ENCODE measurements at places on chromosomes 16 and 17.

- DNase-seq = no peak
Measured at GRCh38 chr16:56774016-56774680, 44.2 kb downstream of the NUP93 start.

DNA sequence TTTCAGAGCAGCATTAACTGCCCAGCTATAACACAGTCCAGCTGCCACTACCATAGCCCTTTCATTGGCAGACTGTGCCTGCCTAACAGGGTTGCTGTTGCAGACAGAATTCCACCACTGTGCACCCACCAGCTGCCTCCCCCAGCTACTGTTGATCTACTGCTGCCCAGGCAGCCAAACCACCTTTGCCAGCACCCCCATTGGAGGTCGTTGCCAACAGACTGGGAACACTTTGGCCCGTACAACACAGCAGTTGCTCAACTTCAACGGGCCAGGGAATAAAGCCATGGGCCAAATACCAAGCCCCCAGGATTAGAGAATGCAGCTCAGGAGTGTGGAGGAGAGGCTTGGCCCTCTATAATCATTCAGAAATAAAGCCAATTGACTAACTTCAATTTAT is 473.6 kb downstream of the CDH11 start:
- DNase-seq = no peak

- peak; percentile 69 for DNase-seq
Measured at GRCh38 chr17:6107791-6108190, 37.6 kb downstream of the WSCD1 start.

DNA sequence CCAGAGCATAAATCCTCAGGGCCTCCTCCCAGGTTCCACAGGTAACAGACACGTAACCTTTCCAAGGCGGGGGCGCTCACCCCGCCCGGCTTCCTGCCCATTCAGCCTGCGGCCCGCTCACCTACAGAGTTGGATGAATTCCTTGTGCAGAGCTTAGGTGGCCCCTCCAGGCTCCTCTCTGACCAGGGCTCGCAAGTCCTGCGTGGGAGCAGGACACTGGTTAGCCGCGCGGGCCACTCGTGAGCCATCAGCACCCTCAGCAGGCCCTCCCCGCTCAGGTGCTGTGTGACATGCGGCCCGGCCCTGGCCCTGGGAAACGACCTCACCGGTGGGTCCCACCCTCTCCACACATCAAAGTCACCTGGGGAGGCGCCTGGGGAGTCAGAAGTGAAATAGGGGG is 528 bp downstream of the TERB1 start:
- no peak for DNase-seq

GRCh38 chr16:1155353-1156054 is 2.6 kb downstream of the CACNA1H start:
- no peak for DNase-seq

GRCh38 chr17:48588528-48588927 is 1.5 kb downstream of the HOXB3 start:
- DNase-seq = no peak

GRCh38 chr17:62937606-62938005 is 28.4 kb upstream of the TANC2 start:
- DNase-seq = no peak

- DNase-seq = no peak
Measured at GRCh38 chr17:59800530-59800942, 92.2 kb downstream of the TUBD1 start.

DNA sequence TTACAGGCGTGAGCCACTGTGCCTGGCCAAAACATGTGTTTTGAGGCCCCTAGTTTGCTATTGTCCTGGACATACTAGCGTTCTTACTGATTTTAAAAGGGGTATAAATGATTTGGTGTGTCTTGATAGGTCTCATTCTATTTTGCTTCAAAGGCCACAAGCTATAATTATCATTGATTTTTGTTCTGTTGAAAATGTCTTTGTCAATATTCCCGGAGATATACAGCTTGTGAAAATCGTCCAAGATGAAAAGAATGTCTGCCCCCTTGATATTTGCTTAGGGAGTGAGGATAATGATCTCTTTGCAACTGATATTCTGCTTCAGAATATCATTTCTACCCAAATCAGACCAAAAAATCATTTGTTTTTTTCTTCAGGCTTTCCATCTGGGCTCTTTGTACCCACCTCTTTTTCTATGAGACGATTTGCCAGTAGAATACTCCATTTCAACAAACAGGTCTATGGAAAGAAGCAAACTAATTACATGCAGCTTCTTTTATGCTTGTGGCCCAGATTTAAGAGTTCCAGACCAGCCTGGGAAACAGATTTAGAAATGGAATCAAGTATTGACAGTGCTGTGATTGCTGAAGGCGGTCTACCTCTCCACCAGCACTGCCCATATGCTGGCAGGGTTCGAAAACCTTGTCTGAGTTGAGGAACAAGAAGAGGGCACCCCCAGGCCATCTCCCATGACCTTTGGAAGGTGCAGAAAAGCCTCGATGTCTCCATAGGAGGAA is 14.1 kb upstream of the ST6GALNAC1 start:
- DNase-seq = no peak

- DNase-seq = peak; percentile 93
Measured at GRCh38 chr17:43546319-43547188, at the start of gene ETV4. TSS of gene ETV4 (minus strand) at chr17:43546340. CDS start at chr17:43545617, 723 bp downstream.

DNA sequence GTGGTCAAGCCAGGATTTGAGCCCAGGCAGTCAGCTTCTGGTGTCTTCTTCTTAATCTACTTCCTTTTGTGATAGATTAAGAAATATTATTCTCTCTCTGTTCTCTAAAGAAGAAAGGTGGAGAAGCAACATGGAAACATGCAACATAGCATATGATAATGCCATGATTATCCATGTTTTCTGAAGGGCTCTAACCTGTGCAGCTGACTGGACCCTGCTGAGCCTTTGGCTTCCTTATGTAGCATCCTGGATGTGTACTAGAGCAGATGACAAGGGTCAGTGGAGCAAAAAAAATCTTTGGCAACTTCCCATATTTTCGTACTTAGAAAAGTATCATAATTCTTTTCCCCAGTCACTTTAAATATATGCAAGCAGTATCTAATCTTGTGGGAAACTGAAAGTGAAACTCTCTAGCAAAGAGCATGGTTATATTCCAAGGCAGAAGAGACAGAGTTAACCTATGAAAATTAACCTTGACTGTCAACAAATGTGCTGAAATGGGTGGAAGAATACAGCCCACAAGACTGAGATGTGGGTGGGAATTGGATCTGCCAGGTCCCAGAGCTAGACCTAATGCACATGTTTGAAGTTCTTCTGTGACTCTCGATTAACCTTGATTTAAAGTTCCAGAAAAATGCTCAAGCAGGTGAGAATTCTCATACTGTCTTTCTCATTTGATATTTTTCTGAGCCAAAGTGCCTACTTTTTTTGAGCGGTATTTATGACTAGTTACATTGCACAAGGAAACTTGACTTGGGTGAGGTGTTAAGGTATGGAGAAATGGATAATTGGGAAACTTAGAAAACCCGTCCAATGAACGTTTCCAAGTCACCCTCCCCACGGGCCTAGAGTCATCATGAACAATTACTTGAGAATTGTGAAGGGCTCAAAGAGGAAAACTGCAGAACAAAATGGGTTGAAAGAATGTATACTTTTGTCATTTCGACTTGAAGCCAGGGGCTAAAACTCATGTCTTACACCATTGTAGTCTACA is 248.6 kb downstream of the FTO start:
- DNase-seq = no peak

DNA sequence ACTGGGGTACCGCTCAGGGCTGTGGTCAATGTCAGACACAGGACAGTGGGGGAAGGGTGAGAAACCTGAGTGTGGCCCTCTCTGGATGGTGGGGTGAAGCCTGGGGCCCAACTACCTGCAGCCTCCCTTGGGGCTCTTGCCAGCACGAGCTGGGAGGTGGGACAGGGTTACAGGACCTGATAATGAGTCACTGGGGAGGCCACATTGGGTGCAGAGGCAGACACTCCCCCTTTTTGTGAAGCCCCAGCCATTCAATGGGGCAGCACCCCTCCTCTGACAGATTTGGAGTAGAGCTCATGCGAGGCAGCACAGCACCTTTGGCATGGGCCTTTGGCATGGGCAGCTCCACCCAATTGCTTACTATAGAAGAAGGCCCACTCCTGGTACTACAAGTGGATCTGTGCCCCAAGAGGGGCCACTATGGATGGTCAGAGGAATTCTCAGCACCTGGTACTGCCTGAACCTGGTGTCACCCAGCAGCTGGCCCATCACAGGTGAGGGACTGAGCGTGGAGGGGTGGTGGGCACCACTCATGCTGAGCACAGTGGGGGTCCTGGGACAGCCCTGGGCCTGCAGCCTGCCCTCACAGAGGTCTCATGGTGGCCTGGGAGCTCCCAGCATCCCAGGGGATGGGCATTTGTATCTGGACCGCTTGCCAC is 45.2 kb upstream of the SMPD3 start:
- DNase-seq = no peak

- no peak for DNase-seq
Measured at GRCh38 chr17:44760474-44761308, 1.9 kb downstream of the ADAM11 start.

DNA sequence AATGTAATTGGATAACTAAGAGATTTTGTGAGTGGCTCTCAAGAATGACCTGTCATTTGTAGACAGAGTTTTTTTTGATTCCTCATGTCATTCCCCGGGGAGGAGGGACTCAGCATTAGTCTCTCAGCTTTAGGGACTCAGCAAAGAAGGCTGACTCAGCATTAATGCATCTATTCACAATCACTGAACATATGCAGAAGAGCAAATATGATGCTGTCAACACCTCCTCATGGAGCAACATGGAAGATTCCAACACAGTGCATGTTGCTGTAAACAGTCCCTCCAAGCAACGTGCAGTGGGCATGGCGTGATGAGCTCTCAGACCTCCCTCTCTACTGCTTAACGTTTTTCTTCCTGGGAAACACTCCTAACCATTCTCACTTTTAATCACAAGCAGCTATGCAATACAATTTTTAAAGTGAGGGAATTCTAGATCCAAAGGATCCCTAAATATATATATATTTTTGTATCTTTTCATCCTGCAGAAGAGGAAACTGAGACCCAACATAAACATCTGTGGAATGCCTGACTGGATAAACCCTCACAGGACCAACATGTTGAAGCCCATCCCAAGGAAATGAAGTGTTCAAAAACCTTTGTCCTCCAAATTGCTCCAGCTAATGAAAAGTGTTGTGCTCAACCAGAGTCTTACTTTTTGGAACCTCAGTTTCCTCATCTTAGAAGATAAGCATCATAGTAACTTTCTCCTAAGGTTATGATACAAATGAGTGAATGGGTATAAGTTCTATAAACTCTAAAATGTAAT is 38.9 kb downstream of the TMEM100 start:
- DNase-seq = no peak

- DNase-seq = peak; percentile 75
Measured at GRCh38 chr17:73645050-73645871, 1.0 kb upstream of the SDK2 start.

DNA sequence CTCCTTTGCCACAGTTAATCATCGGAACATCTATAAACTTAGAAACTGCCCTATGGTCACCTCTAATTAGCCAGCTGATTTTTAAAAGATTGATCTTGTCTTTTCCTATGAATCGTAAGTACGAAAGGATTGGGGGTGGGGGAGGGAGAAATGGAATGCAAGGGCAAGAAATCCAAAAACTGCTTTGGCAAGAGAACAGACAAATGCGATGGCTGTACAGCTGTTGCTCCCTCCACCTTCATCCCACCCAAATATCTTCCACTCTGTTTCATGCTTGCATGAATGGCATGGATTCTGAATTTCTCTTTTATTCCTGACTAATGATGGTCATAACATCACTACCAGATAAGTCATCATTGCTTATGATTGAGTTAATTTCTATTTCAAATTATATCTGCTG is 165.7 kb downstream of the STX8 start:
- no peak for DNase-seq

GRCh38 chr17:79201536-79202227 is 127.1 kb downstream of the ENGASE start:
- no peak for DNase-seq

GRCh38 chr17:67365738-67366192 is 612 bp downstream of the PSMD12 start:
- DNase-seq = no peak

DNA sequence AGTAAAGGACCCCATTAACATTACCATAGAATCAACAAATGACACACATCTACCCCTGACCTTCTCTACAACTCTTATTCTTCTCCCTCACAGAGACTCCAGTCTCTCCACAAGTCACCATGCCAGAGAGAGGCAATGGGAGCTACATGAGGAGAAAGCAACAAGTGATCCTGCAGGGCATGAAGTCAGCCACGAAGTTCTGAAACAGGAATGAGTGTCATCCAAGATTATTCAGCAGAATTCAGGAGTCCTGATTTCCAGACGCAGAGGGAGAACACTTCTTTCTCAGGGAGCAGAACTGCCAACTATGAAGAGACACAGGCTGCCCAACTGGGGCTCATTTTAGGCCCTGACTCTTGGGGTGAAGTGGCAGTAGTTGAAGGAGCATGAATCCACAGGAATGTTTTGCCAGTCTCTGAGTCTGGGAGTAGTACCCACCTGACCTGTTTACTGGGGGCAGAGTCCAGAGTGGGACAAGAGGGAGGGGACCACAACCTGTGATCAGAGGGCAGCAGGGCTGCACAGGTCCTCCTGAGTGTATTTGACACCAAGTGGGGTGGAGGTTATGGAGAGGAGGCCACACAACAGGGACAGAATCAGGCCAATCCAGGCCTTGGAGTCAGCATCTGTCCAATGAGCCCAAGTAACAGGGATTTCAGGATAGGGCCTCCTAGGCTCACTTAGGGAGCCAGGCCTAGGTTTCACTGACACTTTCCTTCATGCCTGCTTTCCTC is 2.4 kb upstream of the MTMR4 start:
- no peak for DNase-seq

GRCh38 chr16:2166263-2167067 is 10.9 kb downstream of the TRAF7 start:
- no peak for DNase-seq

DNA sequence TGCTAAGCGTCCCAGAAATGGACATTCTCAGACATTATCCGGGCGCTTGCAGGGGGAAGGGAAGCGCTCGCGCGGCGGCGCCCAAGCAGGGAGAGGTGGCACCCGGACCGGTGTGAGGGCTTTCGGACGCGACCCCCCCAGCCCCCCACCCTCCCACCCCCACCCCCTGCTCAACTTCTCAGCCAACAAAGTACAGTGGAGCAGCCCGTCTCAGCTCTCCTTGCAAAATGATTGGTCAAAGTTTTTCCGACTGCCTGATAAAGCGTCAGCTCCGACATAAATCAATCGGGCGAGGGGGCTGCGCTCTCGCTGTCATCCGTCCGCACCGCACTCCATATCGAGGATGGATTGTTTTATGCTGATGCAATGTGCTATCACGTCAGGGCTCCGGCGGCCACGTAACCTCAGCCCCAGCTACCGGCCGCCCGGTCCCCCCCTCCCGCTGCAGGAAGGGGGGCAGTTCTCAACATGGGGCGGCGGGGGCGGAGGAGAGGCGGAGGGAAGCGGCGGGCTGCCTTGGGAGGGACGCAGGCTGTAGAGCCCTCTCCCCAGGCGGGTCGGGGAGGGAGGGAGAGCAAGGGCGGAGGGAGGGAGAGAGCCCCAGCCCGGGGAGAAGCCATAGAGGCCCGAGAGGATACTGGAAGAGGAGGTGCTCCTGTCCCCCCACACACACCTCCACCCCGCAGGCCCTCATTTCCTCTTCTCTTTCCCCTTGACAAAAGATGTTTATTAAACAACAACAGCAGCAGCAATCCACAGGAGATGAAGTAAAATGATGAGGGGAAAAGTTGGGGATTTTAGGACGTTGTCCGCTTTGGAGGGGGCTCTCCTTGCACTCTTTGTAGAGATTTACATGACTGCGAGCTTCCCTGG is at the start of gene HOXB9:
Gene HOXB9 (minus strand): TSS at position 114 of the 873 bp plus-strand sequence. CDS start 89 bp downstream, at position 25.
- no peak for DNase-seq

All from mesenteric fat pad (tissue), 1 donor.